ENCODE measurements at places on chromosomes 6 and 20.

- no peak for DNase-seq
- H3K27ac ChIP-seq: peak overlapping the region; percentile 99
- H3K4me1 ChIP-seq: peaks cover 43% of the 10 kb centered on the region
- H3K27me3 ChIP-seq: no peaks in the 10 kb centered on the region
- H3K36me3 ChIP-seq: no peaks in the 10 kb centered on the region
Measured at GRCh38 chr20:63625771-63626423, 1.0 kb downstream of the GMEB2 start.

DNA sequence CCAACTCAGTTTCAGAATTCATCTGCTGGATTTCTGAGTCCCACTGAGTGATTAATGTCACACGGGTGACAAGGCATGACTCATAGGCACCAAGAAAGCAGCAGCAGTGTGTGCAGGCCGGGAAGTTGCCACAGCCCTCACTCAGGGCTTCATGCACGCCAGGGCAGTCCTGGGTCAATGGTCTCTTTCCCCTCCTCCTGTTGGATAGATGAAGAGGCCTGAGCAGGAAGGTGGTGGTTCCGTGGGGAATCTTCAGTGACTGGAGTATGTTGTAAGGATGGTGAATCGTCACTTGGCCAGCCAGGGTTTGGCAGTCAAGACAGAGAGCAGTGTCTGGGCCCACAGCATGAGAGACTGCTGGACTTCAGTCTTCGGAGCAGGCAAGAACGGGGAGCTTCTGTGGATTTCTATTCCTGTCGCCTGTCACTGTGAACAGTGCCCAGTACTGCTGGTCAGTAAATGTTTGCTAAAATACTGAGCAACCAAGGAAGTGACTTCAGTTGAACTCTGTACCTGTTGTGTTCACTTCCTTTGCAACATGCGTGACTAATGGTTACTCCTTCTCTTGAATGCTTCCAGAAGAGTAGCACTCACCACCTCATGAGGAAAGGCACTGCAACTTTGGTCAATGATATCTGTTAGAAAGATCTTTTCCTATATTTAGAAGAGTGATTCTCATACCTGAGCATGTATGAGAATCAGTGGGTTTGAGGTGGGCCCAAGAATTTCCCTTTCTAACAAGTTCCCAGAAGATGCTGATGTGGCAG lies 62.0 kb upstream of the CD93 start:
- H3K27ac ChIP-seq: peak overlapping the region; percentile 86
- H3K27me3 ChIP-seq: no peaks in the 10 kb centered on the region
- no peak overlapping the region for H3K4me3 ChIP-seq
- no peaks in the 10 kb centered on the region for H3K36me3 ChIP-seq

- H3K27me3 ChIP-seq: no peaks in the 10 kb centered on the region
- H3K4me3 ChIP-seq: no peak overlapping the region
- no peaks in the 10 kb centered on the region for H3K4me1 ChIP-seq
- no peak overlapping the region for H3K27ac ChIP-seq
- DNase-seq: no peak
Measured at GRCh38 chr6:79223611-79224404, 10.7 kb downstream of the HMGN3 start.

GRCh38 chr20:11270566-11270965 lies 596.8 kb upstream of the JAG1 start:
- H3K27ac ChIP-seq: no peak overlapping the region
- DNase-seq: no peak
- H3K27me3 ChIP-seq: no peaks in the 10 kb centered on the region
- H3K4me1 ChIP-seq: no peaks in the 10 kb centered on the region
- no peak overlapping the region for H3K4me3 ChIP-seq

GRCh38 chr20:50491926-50492634 lies 18.1 kb upstream of the PTPN1 start:
- no peaks in the 10 kb centered on the region for H3K4me1 ChIP-seq
- H3K4me3 ChIP-seq: no peak overlapping the region
- no peaks in the 10 kb centered on the region for H3K36me3 ChIP-seq
- DNase-seq: no peak
- no peak overlapping the region for H3K27ac ChIP-seq

DNA sequence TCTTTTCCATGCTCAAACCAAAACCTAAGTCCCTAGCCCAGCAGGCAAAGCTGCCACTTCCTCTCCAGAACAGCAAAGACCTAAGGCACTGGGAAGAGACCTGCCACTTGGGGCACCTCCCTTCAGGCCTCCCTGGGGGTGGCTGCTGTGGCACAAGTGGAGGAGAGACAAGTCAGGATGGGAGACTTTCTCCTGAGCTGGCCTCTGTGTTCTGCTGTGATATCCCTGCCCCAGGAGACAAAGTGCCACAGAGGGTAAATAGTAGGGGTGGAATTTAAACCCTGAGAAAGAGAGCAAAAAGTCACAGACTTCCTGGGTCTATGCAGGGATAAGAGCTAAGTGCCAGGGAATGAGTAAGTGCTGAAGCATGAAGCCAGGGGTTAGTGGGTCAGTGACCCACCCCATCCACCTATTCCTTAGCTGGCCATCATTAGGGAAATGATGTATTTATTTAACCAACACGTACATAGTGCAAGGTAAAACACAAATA lies 84.2 kb downstream of the MRPL14 start:
- H3K27me3 ChIP-seq: no peaks in the 10 kb centered on the region
- no peaks in the 10 kb centered on the region for H3K36me3 ChIP-seq
- H3K27ac ChIP-seq: peak overlapping the region; percentile 61
- peaks cover 22% of the 10 kb centered on the region for H3K4me1 ChIP-seq
- DNase-seq: no peak

GRCh38 chr6:154070657-154071056 lies 31.6 kb downstream of the OPRM1 start:
- H3K36me3 ChIP-seq: no peaks in the 10 kb centered on the region
- H3K4me3 ChIP-seq: no peak overlapping the region
- no peak for DNase-seq
- no peak overlapping the region for H3K27ac ChIP-seq
- H3K27me3 ChIP-seq: no peaks in the 10 kb centered on the region

DNA sequence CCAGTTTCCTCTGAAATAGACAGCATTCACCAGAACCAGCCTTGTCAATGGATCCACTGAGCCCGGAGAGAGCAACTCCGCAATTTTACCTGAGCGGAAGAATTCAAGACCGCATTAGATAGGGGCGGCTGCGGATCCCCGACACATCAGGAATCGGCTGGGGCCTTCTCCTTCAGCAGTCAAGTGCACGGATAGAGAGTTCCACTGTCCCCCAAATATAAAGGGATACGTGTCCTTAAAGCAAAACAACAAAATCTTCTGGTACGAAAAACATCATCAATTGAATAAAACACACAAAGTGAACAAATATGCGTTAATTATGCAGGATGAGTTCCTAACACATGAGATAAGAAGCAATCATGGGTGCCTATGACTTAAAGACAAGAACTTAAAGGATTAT lies 18.3 kb downstream of the SERPINB6 start:
- peaks cover 51% of the 10 kb centered on the region for H3K36me3 ChIP-seq
- DNase-seq: no peak
- H3K4me1 ChIP-seq: no peaks in the 10 kb centered on the region
- no peaks in the 10 kb centered on the region for H3K27me3 ChIP-seq
- peak overlapping the region; percentile 78 for H3K27ac ChIP-seq

DNA sequence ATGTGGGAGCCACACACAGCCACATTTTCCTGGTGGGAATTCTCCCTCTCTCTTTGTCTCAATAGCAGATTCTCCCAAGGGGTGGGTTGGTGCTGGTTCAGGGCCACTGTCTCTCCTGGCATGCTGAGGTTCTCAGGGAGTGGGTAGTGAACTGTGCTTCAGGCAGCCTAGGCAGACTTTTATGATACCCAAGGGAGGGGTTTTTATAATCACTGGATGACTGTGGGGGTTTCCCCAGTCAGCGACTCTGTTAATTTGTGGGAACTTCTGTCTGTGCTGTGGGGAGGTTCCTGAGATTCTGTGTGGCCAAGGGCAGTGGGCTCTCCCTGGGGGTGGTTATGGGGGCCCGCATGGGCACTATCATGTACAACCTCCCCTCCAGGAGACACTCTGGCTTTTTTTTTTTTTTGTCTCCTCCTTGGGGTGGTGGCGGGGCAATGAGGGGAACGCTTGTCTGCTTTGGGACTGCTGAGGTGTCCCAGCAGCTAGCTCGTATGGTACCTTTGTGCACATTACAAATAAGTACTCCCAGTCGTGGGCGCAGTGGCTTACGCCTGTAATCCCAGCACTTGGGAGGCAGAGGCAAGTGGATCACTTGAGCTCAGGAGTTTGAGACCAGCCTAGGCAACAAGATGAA lies 10.0 kb downstream of the PTK7 start:
- no peaks in the 10 kb centered on the region for H3K4me1 ChIP-seq
- no peak overlapping the region for H3K27ac ChIP-seq
- H3K36me3 ChIP-seq: no peaks in the 10 kb centered on the region
- no peak for DNase-seq
- no peaks in the 10 kb centered on the region for H3K27me3 ChIP-seq
- H3K4me3 ChIP-seq: no peak overlapping the region

GRCh38 chr20:41635158-41635557 lies 17.0 kb upstream of the CHD6 start:
- H3K4me1 ChIP-seq: no peaks in the 10 kb centered on the region
- no peak overlapping the region for H3K27ac ChIP-seq
- no peaks in the 10 kb centered on the region for H3K27me3 ChIP-seq
- no peak for DNase-seq

GRCh38 chr6:113185299-113185698 lies 671.8 kb upstream of the MARCKS start:
- no peak for DNase-seq
- no peak overlapping the region for H3K4me3 ChIP-seq
- peaks cover 16% of the 10 kb centered on the region for H3K4me1 ChIP-seq
- no peak overlapping the region for H3K27ac ChIP-seq

- H3K27ac ChIP-seq: no peak overlapping the region
- no peaks in the 10 kb centered on the region for H3K27me3 ChIP-seq
- H3K4me1 ChIP-seq: no peaks in the 10 kb centered on the region
- DNase-seq: no peak
Measured at GRCh38 chr20:14009208-14009607, 13.9 kb downstream of the MACROD2 start.

GRCh38 chr20:36306553-36307411 lies 643 bp downstream of the DLGAP4 start:
- H3K4me3 ChIP-seq: peak overlapping the region; percentile 7
- no peak overlapping the region for H3K27ac ChIP-seq
- peaks cover 19% of the 10 kb centered on the region for H3K4me1 ChIP-seq
- no peaks in the 10 kb centered on the region for H3K36me3 ChIP-seq

GRCh38 chr20:56816349-56816748 lies 187.2 kb downstream of the TFAP2C start:
- no peak for DNase-seq
- no peak overlapping the region for H3K4me3 ChIP-seq
- no peaks in the 10 kb centered on the region for H3K36me3 ChIP-seq
- H3K27ac ChIP-seq: no peak overlapping the region

GRCh38 chr6:53643481-53643965 lies 22.0 kb downstream of the KLHL31 start:
- H3K4me1 ChIP-seq: no peaks in the 10 kb centered on the region
- no peak for DNase-seq
- no peaks in the 10 kb centered on the region for H3K36me3 ChIP-seq

GRCh38 chr6:156719720-156720563 lies 57.2 kb upstream of the ARID1B start:
- peak overlapping the region; percentile 53 for H3K4me3 ChIP-seq
- DNase-seq: peak; percentile 91
- H3K27me3 ChIP-seq: no peaks in the 10 kb centered on the region
- no peaks in the 10 kb centered on the region for H3K4me1 ChIP-seq

GRCh38 chr6:90877616-90878015 lies 290.7 kb upstream of the MAP3K7 start:
- H3K27ac ChIP-seq: no peak overlapping the region
- no peaks in the 10 kb centered on the region for H3K27me3 ChIP-seq
- no peaks in the 10 kb centered on the region for H3K4me1 ChIP-seq
- no peak for DNase-seq
- H3K4me3 ChIP-seq: no peak overlapping the region

- H3K4me1 ChIP-seq: peaks cover 7% of the 10 kb centered on the region
- no peak overlapping the region for H3K4me3 ChIP-seq
- no peaks in the 10 kb centered on the region for H3K27me3 ChIP-seq
- DNase-seq: no peak
Measured at GRCh38 chr6:143802833-143803565, 40.1 kb upstream of the LTV1 start.

- H3K27me3 ChIP-seq: no peaks in the 10 kb centered on the region
- H3K4me3 ChIP-seq: no peak overlapping the region
- H3K4me1 ChIP-seq: peaks cover 5% of the 10 kb centered on the region
Measured at GRCh38 chr6:169665289-169665688, 36.5 kb downstream of the WDR27 start.

DNA sequence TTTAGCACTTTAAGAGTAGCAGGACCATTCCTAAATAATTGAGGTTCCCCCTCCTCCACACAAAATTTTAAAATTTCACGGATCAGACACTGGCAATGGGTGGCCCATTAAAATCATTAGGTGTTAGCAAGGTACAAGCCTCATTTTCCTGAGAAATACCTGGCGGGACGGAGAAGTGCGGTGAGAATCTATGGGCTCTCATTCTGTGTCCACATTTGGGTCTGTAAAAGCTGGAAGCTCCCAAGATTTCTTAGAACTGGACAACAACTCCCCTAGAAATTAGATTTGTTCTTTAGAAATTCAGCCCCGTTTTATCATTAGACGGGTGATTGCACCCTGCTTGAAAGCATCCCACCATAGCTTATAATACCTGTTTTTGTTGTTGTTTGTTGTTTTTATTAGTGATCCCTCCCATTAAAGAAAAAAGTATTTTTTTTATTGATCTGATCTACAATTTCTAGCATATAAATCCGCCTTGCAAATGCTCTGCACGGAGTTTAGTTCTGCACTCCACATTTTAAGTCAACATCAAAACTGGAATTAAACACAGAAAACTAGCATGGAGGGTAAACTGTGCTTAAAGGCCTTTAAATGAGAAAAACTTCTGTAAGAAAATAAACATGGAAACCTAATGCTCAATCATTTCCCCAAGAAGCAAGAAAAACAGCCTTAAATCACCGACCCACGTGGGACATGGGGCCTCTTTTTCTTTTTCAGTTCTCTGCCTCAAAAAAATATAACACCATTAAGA lies 5.7 kb downstream of the SIM1 start:
- no peak overlapping the region for H3K27ac ChIP-seq
- no peak overlapping the region for H3K4me3 ChIP-seq
- H3K4me1 ChIP-seq: peaks cover 4% of the 10 kb centered on the region
- H3K36me3 ChIP-seq: no peaks in the 10 kb centered on the region
- DNase-seq: no peak

DNA sequence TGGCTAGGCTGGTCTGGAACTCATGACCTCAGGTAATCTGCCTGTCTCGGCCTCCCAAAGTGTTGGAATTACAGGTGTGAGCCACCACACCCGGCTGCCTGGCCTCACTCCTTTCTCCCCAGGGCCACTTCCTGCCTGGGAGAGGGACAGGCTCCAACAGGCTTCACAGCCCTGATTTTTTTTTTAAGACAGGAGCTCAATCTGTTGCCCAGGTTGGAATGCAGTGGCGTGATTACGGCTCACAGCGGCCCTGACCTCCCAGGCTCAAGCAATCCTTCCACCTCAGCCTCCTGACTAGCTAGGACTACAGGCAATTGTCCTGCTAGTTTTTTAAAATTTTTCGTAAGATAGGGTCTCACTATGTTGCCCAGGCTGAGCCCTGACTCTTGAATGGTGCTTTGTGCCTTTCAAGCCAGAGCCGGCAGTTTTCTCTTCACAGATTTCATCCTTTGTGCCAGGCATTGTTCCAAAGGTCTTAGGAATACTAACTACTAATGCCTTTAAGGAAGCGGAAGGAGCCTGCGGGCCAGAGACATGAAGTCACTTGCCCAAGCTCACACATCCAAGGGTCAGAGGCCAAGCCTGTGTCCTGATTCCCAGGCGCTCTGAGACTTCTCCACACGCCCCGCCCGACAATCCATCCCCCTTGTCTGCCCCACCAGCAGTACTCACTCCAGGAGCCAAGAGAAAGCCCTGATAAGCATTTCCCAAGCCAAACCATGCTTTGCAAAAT lies 19.2 kb downstream of the CAPN11 start:
- no peak overlapping the region for H3K4me3 ChIP-seq
- no peaks in the 10 kb centered on the region for H3K36me3 ChIP-seq
- H3K4me1 ChIP-seq: no peaks in the 10 kb centered on the region
- no peaks in the 10 kb centered on the region for H3K27me3 ChIP-seq
- H3K27ac ChIP-seq: peak overlapping the region; percentile 50
- DNase-seq: peak; percentile 53
